CD4-positive, CD25-positive, alpha-beta regulatory T cell (primary cell): ENCODE measurements at places on chromosomes 6 and 20. TPM values are rescaled to one million over a fixed set of nuclear protein-coding genes. Genes with fewer than 3 reads are reported as not detected.
A peak's percentile ranks its signal among the peaks of the same experiment; 100 is the strongest.

Gene RFX6
- not detected for total RNA-seq

Gene ID4
- not detected for total RNA-seq

Gene PAX1
- total RNA-seq: not detected

Gene SLC35D3
- 0.15 TPM for total RNA-seq

Gene CALHM5
- total RNA-seq: 0.10 TPM

Gene SEL1L2
- not detected for total RNA-seq

Gene RIPOR2
- total RNA-seq: 364 TPM

Gene AAR2
- total RNA-seq: 18.0 TPM

Gene OSER1
- 137 TPM for total RNA-seq

- DNase-seq: no peak
Measured at GRCh38 chr6:142240179-142240578, 61.6 kb upstream of the ADGRG6 start.

DNA sequence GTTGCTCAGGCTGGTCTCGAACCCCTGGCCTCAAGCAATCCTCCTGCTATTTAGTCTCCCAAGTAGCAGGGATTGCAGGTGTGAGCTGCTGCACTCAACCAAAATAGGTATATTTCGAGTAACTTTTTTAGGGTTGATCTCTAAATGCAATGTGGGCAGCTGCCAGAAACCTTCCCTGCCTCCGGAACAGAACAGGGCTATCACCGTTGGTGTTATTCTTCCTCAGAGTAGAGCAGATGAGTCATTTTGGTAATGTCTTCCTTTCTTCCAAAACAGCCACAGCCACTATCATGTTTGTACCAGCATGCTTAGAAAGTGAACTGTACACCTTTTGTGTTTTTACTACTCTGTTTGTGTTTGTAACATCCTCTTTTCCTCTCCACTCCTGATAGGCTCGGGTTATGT, 44.1 kb downstream of the SNX9 start:
- DNase-seq: no peak

DNA sequence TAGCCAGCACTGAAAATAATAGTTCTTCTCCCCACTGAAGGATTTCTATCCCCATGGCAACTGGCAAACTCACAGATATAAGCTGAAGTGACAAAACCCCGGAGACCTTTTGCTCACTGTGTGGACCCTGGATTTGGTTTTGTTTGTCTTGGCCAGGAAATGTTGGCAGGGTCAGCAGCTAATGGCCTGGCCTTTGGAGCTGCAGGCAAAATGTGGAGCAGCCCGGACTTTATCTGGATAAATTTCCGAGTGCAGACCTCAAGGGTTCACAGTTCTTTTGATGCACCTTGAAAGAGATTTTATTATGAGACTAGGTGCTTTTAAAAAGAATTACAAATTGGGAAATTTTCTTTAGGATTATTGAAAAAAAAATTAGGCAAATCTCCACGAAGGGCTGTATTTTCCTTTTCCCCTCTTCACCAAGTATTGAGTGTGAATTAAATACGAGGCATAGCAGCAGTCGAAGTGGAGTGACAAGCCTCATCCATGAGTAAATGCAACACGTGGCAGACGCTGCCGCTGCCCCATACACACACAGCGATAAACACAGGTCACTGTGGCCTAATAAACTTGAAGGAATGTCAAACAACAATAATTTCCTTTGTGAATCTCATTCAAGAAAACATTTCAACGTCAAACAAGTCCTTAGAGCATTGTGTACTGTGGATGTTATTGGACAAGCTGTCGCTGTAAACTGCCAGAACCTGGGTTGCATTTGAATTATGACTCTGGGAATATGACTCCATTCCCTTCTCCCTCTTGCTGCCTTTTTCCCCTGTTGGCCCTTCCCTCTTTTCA, 35.1 kb upstream of the CCN6 start:
- DNase-seq: no peak

- peak; percentile 18 for DNase-seq
Measured at GRCh38 chr6:144697369-144697760, 412.2 kb downstream of the UTRN start.

GRCh38 chr6:106097411-106098231, 11.5 kb downstream of the PRDM1 start:
- peak; percentile 47 for DNase-seq

- peak; percentile 83 for DNase-seq
Measured at GRCh38 chr6:11412616-11413015, 124.9 kb upstream of the TMEM170B start.

- no peak for DNase-seq
Measured at GRCh38 chr6:842141-842540, 149.2 kb upstream of the EXOC2 start.

DNA sequence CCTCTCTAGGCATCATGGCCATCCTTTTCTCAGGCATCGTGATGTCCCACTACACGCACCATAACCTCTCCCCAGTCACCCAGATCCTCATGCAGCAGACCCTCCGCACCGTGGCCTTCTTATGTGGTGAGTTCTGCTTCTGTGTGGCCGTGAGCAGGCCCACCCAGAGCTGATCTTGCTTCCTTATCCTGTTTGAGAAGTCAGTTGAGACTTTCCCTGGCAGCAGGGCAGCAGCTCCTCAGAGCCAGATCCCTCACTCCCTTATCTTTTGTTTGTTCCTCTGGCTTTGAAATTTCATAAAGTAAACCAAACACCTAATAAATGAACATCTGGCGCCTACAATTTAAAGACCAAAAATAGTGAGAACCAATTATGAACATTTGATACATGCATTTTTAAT, 40.6 kb downstream of the SPATA2 start:
- no peak for DNase-seq

DNA sequence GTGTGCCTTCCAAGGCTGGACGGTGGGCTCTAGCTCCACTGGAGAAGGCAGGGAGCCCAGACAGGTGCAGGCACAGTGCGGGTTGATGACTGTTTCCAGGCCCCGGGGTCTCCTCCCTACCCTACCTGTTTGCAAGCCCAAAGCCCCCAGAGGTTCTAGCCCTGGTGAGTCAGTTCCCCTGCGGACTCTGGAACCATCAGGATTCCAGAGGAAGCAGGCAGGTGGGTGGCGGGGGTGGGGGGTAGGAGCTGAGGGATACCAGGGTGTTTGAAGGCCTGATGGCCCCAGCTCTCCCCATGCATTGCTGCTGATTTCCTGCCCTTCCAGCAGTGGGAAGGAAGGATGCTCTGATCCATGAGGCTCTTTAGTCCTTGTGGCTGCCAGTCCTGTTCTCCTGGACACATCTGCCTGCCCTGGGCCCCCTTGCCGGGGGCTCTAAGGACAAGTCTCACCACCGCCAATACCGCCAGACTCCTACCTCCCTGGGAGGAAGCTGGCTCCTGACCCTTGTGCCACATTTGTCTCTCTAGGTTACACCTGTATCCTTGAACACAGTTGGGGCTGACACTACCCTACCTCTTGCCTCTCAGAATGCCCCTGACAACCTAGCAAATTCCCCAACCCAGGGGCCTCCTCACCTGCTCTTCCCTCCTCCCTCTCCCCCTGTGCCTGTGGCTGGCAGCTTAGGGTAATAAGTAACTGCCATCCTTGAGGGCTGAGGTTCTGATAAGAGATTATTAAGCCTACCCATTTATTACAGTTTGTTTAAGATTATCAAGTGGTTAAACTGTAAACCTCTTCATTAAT, 21.7 kb downstream of the KCNK5 start:
- no peak for DNase-seq

DNA sequence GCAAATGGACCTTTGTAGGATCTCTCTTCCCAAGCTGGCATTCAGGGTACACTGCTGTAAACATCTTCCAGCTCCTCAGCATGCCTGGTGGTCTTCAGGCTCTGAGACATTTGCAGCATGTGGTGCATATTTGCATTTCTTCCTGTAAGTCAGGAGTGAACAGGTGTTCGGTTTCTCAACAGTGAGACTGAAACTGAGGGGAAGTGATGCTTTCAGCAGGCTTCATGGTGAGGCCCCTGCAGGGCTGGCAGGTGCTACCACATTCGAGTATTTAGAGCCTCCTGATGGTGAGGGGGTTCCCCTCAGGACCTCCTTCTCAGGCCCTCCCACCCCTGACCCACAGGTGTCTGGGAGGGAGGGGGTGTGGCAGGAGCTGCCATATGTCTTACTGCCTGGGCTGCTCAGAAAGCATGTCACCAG, 15.1 kb downstream of the MYBL2 start:
- DNase-seq: no peak

DNA sequence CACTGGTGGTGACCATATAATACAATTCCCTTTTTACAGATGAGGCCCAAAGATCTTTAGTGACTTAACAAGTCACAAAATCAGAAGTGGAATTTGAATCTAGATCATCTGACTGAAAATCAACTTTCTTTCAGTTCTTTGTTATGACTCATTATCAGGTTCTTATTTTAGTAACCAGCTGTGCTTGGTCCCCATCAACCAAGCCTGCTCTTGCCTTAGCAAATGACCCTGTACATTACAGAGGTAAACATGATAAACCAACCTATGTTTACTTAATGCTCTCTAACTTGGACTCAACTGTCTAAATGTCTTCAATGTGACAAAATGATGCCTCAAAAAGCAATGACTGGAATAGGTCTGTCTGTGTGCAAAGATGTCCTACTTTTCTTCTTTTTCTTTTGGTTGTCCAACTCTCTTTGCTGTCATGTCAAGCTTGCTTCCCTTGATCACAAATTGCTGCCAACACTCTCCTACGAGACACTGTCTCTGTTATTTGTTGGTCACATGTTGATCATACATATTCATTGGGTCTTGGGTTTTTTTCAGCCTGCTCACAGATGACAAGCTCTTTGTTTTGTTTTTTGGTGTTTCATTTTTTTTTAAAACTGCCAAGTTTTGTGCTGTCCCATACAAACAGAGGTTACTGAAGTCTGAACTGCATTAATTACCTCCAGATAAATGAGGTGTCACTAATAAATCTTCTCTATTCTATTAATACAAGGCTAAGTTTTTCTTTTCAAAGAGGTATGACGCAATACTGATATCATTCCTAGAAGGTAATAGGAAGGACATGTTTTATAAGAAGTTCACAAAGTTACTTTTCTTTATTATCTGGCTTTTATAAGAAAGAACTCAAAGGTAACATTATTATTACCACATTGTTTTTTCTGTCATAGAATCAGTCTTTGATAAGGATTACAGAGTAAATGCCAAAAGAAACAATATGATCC, 62.2 kb upstream of the PLN start:
- DNase-seq: no peak

DNA sequence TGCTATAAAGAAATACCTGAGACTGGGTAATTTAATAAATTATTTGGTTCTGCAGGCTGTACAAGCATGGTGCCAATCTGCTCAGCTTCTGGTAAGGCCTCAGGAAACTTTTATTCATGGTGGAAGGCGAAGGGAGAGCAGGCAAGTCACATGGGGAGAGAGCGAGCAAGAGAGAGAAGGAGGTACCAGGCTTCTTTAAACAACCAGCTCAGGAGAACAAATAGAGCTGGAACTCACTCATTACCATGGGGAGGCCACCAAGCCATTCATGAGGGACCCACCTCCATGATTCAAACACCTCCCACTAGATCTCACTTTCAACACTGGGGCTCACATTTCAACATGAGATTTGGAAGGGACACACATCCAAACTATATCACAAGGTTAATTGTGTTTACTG, 44.9 kb upstream of the CRISP1 start:
- DNase-seq: no peak

- DNase-seq: no peak
Measured at GRCh38 chr6:9610620-9611415, 804.1 kb downstream of the TFAP2A start.

GRCh38 chr6:48834706-48835105, 628.3 kb downstream of the MMUT start:
- DNase-seq: no peak

- no peak for DNase-seq
Measured at GRCh38 chr6:134746140-134746539, 203.8 kb downstream of the ALDH8A1 start.

GRCh38 chr6:39599341-39599740, 125.9 kb downstream of the KIF6 start:
- no peak for DNase-seq

- DNase-seq: no peak
Measured at GRCh38 chr6:12785301-12785700, 68.7 kb downstream of the PHACTR1 start.

- DNase-seq: no peak
Measured at GRCh38 chr6:135066397-135066796, 11.8 kb upstream of the HBS1L start.
